Right atrium auricular region (tissue), 2 donors: ENCODE measurements at places on chromosomes 3 and 15. TPM values are rescaled to one million over a fixed set of nuclear protein-coding genes. Genes with fewer than 3 reads are reported as not detected.

Gene SPTBN5
- 0.63 TPM for total RNA-seq

DNA sequence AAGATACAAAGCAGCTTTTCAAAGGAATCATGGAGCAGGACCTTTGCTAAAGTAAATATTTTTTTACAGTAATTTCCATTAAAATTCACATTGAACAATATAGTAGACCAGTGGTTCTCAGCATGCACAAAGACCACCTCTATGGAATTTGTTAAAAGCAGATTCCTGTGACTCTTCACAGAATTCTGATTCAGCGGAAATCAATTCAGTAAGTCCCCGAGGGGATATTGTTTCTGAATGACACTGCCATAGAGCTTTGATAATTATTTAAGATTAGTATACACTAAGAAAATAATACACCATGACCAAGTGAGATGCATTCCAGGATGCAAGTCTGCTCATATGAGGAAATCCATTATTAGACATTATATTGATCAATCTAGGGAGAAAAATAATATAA is 161.9 kb upstream of the TNIK start:
- no peak for DNase-seq
- peaks cover 4% of the 10 kb centered on the region for H3K36me3 ChIP-seq
- no peaks in the 10 kb centered on the region for H3K27me3 ChIP-seq
- H3K4me3 ChIP-seq = no peak overlapping the region

DNA sequence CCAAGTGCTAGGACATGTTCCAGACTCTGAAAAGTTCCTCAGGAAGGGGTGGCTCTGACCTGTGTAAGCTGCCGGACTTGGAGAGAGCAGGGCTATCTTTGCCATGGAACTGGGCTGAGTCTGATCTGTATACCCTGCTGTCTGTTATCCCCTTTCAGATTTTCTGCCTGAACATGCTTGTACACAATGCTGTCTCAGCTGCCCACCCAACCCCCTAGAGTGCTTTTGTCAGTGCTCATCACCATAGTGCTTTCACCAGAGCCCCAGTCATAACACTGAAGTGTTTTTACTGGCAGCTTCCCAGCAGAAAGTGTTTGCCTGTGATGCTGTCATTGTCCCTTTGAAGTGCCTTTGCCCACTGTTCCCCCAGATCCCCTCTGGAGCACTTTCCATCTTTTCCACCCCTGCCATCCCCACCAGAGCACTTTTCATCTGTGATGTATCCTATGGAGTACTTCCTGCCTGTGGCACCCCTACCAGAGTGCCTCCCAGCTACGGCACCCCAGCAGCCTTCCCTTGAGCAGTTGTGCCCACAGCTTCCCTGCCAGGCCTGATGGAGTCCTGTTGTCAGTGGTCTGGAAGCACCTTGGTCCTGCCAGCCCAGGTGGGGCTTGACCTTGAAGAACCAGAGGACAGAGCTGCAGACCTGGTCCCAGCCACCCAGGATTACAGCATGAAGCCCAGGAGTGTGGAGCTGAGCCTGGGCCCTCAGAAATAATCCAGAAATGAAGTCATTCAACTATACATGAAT is 397.7 kb downstream of the DIPK2A start:
- no peaks in the 10 kb centered on the region for H3K27me3 ChIP-seq
- H3K4me3 ChIP-seq = no peak overlapping the region
- no peak for DNase-seq
- H3K27ac ChIP-seq = no peak overlapping the region
- no peaks in the 10 kb centered on the region for H3K36me3 ChIP-seq

GRCh38 chr15:97189162-97189780 is 771.2 kb upstream of the ARRDC4 start:
- H3K36me3 ChIP-seq = no peaks in the 10 kb centered on the region
- no peak for DNase-seq
- no peaks in the 10 kb centered on the region for H3K4me1 ChIP-seq
- H3K27ac ChIP-seq = no peak overlapping the region
